ENCODE measurements at places on chromosomes 11 and 22.

DNA sequence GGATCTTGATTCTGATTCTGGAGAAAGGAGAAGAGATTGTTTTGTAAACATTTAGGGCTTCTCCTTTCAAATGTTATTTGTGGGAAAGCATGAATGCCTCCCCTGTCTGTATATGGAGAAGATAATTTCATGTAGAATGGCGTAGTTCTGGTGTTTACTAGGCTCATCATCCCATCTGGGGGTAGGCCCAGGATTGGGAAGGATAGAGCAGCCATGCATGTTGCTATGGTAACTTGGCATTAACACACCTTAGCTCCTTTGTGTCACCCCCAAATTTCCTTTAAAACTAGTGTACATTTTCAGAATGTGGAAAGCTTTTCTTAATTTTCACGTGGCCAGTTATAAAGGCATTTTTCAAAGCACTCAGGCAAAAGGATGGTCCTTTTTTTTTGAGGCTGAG is 57.5 kb upstream of the EED start:
- DNase-seq = no peak

- DNase-seq = no peak
These were observed 90.2 kb downstream of the CEP164 start for GRCh38 chr11:117417856-117418255.

DNA sequence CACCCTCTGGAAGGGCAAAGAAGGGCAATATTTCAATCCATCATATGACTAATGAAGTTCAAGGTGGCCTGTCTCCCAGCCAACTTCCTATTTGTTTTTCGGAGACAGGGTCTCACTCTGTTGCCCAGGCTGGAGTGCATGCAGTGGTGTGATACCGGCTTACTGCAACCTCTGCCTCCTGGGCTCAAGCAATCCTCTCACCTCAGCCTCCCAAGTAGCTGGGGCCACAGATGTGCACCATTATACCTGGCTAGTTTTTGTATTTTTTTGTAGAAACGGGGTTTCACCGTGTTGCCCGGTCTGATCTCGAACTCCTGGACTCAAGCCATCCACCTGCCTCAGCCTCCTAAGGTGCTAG is 13.4 kb downstream of the ABTB2 start:
- no peak for DNase-seq

- DNase-seq = no peak
These were observed 2.1 kb upstream of the SLC35F2 start for GRCh38 chr11:107860688-107861087.

GRCh38 chr11:116335891-116336290 is 436.9 kb downstream of the BUD13 start:
- DNase-seq = no peak

GRCh38 chr11:11605821-11606450 is 15.9 kb downstream of the GALNT18 start:
- peak; percentile 44 for DNase-seq

- DNase-seq = peak; percentile 18
These were observed 622.2 kb downstream of the BRD1 start for GRCh38 chr22:49205483-49205800.

DNA sequence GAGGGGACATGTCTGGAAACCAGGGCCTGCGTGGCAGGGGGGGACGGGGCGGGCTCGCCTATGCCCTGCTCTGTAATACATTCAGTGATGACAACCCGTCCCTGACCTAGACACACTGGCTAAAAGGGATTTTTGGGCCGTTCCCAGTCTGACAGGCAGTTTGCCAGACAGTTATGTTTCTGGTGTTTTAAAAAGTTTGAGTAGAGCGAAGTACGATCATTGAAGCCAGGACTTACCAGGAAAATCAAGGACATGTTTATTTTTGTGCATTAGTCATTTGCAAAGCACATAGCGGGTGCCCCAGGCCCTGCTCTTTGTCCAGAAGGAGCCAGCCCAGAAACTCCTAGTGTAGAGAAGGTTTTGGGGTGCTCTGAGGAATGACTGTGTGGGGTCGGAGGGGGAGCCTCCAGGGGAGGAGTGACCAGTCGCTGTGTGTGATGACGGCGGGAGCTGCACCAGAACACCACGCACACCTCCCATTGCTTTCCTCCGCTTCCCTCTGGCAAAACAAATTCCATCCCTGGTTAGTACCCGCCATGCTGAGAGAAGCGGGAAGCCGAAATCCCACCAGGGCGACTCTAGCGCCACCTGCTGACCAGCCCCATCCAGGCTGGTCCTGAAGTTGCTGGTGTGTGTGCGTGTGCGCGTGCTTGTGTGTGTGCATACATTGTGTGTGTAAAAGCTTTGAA is 50.8 kb downstream of the FBLN1 start:
- peak; percentile 82 for DNase-seq

- DNase-seq = peak; percentile 78
These were observed 59.8 kb upstream of the WNT7B start for GRCh38 chr22:46036558-46037408.

- no peak for DNase-seq
These were observed 6.4 kb upstream of the CCDC86 start for GRCh38 chr11:60835534-60835846.

DNA sequence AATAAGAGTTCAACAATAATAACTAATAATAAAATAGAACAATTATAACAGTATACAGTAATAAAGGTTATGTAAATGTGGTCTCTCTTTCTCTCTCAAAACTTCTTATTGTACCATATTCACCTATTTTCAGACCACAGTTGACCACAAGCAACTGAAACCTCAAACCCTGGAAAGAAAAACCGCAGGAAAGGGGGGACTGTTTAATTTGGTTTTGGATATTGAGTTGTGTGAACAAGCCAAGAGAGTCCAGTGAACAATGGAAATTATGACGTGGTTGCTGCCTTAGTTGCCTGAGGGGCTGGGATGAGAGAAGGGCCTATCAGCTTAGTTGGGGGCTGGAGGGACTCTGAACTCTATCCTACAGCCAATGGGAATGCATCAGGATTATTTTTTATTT is 178.7 kb upstream of the POU2AF2 start:
- no peak for DNase-seq

DNA sequence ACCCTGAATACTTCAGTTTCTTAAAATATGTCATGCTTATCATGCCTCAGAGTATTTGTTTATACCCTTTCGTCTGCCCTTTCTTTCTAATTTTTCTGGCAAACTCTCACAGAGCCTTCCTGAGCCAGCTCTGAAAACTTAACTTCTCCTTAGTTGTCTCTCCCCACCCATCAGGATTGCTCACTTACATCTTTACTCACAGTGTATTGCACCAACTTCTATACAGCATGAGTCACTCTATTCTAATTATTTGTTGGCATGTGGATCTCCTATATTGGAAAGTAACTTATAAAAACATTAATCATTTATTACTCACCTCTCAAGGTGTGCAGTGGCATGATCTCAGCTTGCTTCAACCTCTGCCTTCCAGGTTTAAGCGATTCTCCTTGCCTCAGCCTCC is 114.9 kb downstream of the FANCF start:
- no peak for DNase-seq

DNA sequence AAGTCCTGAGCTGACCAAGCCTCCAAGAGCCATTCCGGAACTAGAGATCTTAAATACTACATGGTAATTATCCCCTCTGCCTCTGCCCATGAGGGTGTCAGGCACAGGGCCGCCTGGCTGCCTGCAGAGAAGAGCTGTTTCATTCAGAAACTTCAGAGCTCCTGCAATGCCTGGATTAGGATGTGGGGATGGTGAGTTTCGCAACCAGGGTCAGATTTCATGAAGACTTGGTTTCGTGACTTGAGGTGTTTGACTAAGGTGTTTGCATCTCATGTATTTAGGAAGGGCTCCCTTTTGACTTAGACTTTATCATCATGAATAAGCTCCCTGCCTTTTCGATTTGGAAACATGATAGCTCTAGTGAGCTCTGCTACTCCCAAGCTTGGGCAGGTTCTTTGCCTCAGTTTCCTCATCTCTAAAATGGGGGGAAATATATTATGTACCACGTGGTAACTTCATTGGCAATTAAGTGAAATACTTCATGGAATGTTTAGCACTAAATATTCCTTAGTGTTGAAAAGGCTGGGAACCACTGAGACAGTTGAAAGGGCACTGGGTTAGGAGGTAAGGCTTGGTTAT is 9.1 kb downstream of the TIMP3 start:
- peak; percentile 69 for DNase-seq

DNA sequence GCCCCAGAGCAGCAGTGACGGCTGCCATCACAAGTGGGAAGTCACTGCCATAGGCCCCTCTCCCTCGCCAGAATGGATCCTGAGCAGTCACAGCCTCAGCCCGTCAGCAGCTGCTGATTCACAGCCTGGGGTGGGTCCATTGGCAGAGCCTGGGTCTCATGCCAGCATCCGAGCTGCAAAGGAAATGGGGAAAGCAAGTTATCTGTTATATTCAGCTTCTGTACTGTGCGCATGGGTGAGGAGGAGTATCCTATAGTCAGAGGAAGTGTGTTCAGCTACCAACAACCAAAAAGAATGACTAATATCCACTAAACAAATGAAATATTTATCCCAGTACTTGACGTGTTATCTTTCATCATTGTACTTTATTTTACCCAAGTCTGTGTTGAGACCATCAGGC is 119.7 kb downstream of the RCN1 start:
- no peak for DNase-seq

DNA sequence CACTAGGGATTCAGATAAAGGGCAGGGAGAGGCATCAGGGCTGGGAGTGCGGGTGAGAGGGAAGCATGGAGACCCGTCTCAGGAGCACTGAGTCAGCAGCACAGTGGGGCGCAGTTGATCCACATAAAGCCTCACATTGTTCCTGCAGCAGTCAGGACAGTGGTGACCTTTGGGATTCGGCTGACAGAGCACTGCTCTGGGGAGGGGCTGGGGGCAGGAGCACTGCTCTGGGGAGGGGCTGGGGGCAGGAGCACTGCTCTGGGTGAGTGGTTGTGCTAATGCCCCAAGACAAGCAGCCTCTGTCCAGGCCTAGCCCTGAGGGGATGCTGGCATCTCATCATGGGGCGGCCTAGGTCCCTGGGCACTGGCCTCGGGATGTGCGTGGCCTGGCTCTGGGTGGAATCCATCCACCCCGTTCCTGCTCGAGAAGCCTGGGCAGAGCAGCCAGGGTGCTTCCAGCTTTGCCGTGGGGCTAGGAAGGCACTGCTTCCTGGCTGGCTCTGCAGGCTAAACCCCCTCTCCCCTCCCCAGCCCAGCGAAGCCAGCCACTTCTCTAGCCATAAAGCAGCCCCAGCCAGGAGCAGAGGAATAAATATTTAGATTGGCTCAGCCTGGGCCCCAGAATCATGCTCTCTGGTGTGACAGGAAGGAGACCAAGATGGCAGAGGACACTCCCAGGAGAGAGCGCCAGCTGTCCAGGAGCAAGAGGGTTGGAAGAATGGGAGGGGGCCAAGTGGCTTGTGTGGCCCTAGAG is 7.3 kb downstream of the OAF start:
- no peak for DNase-seq

- peak; percentile 95 for DNase-seq
These were observed 6.0 kb upstream of the IFT27 start for GRCh38 chr22:36781656-36782627.

DNA sequence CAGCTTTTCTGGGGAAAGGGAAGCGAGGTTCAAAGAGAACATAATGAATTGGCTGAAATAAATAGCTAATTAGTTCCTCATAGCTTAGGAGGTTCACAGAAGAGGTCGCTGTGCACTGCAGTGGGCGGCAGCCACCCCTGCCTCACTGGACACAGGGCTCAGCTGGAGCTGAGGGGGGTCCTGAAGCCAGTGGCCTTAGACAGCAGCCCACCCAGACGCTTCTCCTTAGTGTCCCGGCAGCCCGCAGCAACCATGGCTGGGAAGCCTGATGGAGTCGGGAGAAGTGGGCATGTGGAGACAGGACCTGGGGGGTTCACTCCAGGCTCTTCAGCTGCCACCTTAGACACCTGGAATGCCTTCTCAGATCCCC is 75.4 kb downstream of the TRIM29 start:
- no peak for DNase-seq

DNA sequence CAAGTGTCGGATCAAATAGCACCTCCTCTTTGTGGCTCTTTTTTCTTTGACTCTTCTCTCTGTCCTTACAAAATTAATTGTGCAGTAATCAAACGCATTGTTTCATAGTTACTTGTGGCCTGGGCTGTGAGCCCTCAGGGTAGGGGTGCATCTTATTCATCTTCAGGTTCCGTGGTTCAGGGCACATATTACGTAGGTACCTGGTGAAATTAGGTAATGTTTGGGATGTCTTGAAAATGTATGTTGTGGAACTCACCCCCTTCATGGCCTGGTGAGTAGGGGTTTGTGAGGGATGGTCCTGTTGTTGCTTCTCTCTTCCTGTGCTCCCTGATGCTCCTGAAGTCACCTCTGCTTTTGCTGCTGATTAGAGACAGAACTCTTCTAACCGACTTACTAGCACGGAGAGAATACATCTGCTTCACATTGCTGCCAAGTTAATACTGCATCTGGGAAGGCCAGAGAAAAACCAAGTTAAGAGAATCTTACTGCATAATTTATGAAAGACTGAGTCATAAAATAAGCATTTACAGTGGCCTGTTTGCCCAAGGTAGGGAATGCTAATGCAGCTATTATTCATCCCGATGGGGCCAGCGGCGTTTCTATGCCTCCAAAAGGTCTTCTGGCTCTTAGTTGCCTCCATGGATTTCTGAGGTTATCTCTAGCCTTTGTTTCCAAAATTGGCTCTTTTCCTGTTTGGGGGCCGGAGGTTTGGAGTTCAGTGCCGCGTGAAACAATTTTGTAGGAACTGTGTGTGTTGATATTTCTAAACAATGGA is 66.9 kb downstream of the TBC1D22A start:
- DNase-seq = peak; percentile 37

DNA sequence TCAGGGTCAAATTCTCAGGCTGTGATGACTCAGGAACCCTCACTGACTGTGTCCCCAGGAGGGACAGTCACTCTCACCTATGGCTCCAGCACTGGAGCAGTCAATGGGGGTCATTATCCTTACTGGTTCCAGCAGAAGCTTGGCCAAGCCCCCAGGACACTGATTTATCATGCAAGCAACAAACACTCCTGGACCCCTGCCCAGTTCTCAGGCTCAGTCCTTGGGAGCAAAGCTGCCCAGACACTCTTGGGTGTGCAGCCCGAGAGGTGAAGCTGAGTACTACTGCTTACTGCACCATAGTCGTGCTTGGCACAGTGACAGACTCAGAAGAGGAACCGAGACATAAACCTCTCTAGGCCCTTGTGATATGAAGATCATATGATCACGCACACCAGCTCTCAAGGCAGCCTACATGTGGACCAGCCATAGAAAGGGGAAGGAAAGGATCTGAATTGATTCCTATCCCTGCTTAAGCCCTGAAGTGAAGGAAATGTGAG is 58.2 kb downstream of the ZNF280B start:
- DNase-seq = peak; percentile 61

- peak; percentile 89 for DNase-seq
These were observed 15.8 kb downstream of the TMEM258 start for GRCh38 chr11:61776561-61777075.

GRCh38 chr11:47108214-47108613 is 68.5 kb downstream of the ARFGAP2 start:
- no peak for DNase-seq

- no peak for DNase-seq
These were observed 61.3 kb upstream of the WNT11 start for GRCh38 chr11:76267556-76267955.
